Heart left ventricle (tissue), 16 donors: ENCODE measurements at places on chromosomes 4 and X. TPM values are rescaled to one million over a fixed set of nuclear protein-coding genes. Genes with fewer than 3 reads are reported as not detected.

CXorf66 gene
- not detected for total RNA-seq

SAGE1 gene
- not detected for total RNA-seq

TCEAL2 gene
- not detected for total RNA-seq

HSPA4L gene
- total RNA-seq, result 22.9 TPM
